HAP-1 (cell line): ENCODE measurements at places on chromosomes 7 and 10.
A peak's percentile ranks its signal among the peaks of the same experiment; 100 is the strongest.

GRCh38 chr7:55498142-55498541, 74.2 kb downstream of the VOPP1 start:
- DNase-seq, result no peak

GRCh38 chr10:113843972-113844485, 9.9 kb downstream of the DCLRE1A start:
- peak; percentile 11 for DNase-seq

DNA sequence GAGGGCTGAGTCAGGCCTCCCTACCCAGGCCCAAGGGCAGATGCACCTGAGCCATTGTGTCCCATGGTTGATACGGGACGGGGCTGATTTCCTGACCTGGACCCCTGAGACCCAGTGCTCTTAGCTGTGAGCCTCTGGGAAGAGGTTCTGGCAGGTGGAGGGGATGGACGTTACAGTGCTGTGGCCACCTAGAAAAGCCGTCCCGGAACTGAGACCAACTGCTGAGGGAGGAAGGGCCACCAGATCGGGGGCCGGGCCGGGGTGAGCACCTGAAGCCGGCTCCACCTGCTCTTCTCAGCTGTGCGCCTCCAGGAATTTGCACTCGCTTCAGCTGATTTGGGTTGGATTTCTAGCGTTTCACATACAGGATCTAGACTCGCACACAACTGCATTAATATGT, 35.4 kb downstream of the CHST12 start:
- DNase-seq, result no peak

GRCh38 chr7:128322040-128322643, 21.6 kb downstream of the RBM28 start:
- peak; percentile 24 for DNase-seq

- DNase-seq, result no peak
Observed at GRCh38 chr7:133699386-133699785, 427.8 kb upstream of the LRGUK start.

DNA sequence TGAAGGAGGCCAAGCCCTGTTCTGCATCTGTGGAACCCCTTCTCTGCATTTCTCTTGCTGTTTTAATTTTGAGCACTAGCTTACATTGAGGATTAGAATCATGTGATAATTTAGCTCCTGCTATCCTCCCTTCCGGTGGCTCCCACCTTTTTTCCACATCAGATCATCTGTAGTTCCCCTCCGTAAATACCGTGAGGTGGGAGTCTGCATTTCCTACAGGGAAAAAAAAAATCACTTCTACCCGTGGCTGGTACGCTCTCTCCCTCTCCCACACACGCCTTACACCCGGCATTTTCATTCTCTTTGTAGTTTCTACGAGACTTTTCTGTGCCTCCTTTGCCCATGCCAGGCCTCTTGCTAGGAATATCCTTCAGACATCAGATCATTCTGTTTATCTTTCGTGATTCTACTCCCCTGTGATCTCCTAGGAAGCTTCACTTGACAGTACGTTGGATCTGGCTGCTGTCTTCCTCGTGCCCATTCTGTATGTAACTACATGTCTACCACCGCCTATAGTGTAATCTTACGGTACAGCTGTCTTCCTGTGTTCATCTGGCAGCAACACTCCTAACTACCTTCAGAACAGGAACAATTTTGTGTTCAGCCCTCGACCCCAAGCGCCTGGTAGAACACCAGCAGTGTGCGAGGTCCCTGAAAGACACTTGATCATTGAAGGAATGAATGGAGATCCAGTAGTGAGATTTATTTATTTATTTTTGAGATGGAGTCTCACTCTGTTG, 41.7 kb upstream of the OCM start:
- DNase-seq, result no peak

DNA sequence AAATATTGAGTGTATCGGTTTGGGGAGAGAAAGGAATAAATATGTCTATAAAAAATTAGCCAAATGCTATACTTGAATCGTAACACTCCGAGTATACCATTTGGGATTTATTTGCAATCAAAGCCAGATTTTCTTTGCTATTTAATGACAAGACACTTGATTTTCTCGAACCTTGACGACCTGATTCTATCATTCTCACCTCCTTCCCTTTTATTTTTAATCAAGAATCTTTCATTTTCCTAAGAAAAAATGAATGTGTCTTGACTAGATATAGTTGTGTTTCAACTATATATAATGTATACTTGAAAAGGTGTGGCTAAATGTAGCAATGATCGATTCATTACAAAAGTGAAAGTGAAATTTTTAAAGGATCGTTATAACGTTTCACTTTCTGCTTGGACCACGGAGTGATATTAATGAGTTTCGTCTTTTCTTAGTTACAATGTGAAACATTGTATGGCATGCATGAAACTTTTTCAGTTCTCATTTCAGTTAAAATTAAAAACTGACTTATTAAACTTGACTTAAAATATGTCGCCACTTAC, 562 bp downstream of the NUB1 start:
- DNase-seq, result no peak

DNA sequence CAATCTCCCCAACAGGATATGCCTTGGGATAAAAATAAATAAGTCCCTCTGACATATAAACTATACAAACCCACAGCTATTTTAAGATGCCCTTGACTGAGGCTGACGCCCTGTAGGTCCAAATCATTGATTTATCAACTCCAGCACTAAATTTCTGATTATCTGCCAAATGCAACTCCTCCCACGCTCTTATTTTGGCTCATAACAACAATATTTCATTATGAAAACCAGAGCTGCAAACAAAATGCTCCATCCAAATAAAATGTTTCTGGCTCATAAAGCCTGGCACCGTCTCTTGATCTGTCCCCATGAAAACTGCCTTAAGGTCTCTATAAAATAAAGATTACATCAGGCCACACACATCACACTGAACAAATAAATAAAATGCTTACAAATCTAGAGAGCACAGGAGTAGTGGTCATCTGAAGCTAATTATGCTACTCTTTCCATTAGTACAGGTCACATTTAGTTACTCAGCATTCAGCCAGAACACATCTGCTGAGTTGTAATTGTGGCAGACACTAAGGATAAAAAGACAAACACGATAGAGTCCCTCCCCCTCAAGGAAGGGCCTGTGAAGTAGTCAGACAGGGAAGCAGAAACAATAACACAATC, 28.8 kb downstream of the CACUL1 start:
- DNase-seq, result no peak

- DNase-seq, result no peak
Observed at GRCh38 chr10:91054325-91054724, 133.4 kb upstream of the ANKRD1 start.

DNA sequence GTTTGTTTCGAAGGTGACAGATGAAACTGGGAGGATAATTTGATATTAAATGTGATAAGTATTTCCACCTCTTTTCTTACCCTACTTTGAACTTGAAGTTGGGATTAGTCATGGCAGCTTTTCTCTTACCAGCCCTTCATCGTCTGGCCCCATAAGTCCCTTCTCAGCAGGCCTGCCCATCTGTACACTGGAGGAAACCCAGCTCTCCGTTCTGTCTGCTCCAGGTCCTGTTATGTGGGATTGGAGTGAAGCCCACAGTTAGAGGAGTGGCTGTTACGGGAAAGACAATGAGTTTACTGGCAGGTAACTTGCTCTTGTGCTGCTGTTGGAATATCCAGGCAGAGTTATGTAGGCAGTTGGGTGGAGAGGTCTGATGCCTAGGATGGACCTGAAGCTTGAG, 127.3 kb downstream of the CAMK1D start:
- DNase-seq, result no peak

- DNase-seq, result no peak
Observed at GRCh38 chr10:94355841-94356240, 6.9 kb downstream of the NOC3L start.

DNA sequence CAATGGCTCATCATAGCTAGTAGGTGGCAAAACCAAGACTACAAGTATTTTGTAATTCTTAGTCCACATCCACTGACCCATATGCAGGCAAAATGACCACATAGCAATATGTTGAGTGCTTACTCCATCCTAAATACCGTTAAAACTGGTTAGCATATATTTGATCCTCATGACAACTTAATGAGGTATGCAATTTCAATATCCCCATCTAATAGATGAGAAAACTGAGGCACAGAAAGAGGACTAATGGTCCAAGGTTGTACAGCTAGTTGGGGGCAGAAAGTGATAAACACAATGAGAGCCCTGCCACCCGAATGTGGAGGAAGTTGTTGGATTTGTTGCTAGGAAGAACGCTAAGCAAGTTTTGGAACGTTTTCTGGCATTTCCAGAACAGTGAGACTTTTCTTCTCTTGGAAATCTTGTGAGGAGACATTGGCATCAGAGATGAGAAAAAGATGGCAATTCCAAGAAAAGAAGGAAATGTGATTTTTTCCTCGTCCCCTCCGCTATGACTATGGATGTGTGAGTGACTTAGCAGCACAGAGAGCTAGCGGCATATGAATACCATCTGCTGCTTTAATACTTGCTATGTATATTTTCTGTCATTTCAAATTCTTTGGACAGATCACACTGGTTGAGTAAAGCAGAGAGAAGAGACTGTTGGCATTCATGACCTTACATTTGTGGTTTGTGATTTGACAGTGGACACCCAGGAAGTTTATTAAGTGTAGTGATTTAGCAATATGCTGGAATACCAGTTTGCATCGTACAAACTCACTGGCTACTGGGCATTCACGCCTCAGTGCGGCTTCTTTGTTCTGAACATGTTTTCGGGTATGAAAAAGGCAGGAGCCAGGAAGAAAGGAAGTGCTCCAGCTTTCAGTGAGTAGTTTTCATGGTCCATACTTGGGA, 51.5 kb downstream of the NRCAM start:
- DNase-seq, result no peak
